ENCODE measurements at places on chromosomes 12 and 14. TPM values are rescaled to one million over a fixed set of nuclear protein-coding genes. Genes with fewer than 3 reads are reported as not detected.

GPR162 gene
- total RNA-seq = 4.3 TPM

MYH6 gene
- total RNA-seq = not detected

TAS2R10 gene
- total RNA-seq = 0.53 TPM

TCL1B gene
- not detected for total RNA-seq

NOVA1 gene
- total RNA-seq = 2.2 TPM

All from smooth muscle cell of the coronary artery (primary cell).